ENCODE measurements at places on chromosomes 3 and 15.

DNA sequence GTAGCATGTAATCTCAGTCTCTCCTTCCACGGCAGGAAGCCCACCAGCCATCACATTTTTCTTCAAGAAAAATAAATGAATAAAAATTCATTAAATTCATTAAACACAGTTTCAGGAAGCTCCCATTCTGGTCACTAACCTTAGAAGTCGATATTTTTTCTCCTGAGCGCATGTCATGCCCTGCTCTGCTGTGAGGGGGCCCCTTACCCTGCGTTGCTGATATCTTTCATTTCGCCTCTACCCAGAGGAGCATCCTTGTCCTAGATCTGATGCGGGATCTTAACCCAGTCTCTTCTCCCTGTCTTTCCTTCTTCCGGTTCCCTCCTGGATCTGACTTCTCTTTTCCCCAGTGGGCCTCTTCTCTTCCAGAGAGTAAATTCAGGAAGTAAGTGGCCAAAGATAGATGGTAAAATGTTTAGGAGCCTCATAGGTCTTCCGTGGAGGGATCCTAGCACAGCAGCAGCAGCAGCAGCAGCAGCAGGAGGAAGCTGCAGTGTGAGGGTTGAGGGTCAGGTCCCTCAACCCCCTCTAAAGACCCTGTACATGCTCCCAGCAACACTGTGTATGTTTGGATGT, 1.4 kb upstream of the ILDR1 start:
- no peak for DNase-seq

GRCh38 chr15:47744973-47745372, 27.7 kb downstream of the SEMA6D start:
- DNase-seq, result no peak

DNA sequence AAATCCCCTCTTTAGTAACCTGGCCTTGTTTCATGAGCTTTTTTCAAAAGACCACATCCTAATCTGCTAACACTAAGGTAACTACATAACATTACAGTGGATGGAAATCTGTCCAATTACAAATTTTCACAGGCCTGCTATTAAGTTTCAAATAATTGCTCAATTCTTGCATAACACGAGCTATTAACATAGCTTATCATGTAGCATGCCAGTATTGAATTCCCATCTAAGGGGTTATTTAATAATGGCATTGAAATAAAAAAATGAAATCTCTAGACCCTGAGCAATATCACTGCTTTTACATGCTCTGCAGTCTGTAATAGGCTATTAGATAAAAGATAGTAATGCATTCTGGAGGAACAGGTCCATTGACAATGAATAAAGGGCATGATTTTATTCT, 748.3 kb upstream of the NECTIN3 start:
- DNase-seq, result no peak

GRCh38 chr3:8443829-8444791, 57.5 kb upstream of the LMCD1 start:
- no peak for DNase-seq

DNA sequence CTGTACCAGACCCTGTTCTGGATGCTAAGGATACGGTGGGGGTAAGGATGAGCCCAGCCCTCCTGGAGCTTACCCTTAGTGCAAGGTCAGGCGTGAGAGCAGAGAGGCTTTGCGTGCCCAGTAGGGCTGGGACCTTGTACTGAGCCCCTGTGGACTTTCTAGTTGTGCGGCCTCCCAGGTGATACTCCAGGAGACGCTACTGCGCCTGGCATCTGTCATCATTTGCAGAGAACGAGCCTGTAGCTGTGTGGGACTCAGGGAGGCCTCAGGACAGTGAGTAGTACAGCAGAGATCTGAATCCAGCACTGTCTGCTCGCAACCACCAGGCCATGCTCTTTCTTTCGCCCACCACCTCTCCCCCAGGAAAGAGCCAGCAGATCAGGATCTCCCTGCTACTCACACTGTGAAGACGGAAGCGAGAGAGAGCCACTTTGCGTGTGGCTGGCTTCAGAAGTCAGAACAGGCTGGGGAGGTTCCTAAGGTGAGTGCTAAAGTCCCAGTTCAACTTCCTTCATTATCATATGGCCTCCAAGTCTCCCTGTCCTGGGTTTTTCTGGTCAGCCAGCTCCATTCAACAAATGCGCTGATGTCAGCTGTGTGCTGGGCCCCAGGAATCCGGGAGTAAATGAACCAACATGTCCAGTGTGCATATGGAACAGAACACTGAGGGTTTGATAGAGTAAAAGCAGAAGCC, 38.2 kb upstream of the ITGA11 start:
- no peak for DNase-seq

DNA sequence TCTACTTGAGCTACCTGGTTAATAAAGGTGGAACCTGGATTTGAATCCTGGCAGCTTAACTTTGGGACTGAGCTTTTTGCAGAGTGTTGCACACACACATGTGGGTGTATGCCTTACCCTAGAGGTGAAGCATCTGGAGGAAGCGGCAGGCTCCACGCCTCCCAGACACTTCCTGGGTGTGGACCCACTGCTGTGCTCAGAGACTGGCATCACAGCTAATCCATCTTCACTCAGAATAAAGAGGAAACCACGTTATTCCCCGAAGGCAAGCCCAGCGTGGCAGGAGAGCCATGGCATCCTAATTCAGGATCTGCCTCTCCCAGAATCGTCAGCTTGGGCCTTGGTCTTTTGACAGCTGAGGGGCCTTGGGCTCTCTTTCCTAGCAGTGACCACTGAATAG, 25.5 kb downstream of the CCDC13 start:
- DNase-seq, result no peak

DNA sequence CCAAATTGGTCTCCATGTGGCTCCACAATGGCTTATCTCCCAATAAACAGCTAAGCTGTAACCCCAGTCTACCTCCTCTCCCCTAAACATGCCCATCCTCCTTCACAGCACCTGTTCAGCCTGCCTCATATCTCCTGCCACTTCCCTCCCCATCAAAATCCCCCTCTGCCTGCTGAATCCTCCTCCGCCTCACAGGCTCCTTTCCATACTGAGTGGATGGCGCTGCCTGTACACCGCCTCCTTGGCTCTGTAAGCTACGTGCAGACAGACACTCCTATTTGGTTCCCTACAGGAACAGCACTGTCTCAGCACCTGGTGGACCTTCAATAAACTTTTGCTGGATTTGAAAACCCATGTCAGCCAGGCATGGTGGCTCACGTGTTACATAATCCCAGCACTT, 53.7 kb downstream of the ADCY5 start:
- no peak for DNase-seq

DNA sequence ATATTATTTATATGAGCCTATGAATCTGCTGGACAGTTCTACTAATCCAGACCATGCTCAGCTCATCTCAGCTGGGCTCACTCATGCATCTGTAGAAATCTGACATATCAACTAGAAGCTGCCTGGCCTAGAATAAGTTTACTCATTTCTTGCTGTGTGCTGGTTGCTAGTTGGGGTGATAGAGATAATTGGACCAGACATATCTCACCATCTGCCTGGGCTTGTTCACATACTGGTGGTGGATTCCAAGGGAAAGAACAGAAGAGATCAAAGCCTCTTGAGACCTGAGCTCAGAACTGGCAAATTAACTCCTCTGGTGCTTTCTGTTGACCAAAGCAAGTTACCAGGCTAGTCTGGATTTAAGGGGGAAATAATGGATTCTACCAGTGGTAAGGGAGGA, 109.1 kb downstream of the NSUN3 start:
- no peak for DNase-seq

Data from stimulated activated CD4-positive, alpha-beta T cell treated with anti-CD3 and anti-CD28 coated beads, Interleukin-1b, Interleukin-23, amount 100 ng/mL, for 1 hour (primary cell).